ENCODE measurements at places on chromosomes 6 and 20. TPM values are rescaled to one million over a fixed set of nuclear protein-coding genes. Genes with fewer than 3 reads are reported as not detected.

ZSWIM3 gene
- 4.8 TPM for total RNA-seq

RAB44 gene
- not detected for total RNA-seq

GRCh38 chr6:169960003-169960344 lies 208.6 kb downstream of the ERMARD start:
- no peak for DNase-seq

- no peak for DNase-seq
Observed at GRCh38 chr6:72724545-72724944, 102.7 kb downstream of the KCNQ5 start.

GRCh38 chr20:12737900-12738299 lies 270.9 kb upstream of the SPTLC3 start:
- DNase-seq, result no peak

DNA sequence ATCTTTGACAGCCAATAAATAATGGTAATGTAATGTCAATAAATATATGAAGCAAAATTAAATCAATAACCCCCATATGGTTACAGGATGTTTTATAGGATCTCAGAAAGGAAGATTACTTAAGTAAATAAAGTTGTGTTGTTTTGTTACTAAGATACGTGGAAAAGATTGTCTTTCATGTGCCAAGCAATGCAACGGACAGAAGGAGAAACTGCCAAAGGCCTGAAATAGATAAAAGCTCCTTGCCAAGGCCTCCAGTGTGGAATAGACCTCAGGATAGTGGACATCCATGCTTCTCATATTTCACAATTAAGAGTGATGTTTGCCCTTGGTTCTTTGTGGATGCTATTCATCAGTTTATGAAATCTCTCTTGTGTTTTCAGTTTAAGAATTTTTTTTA lies 16.4 kb upstream of the FNDC1 start:
- DNase-seq, result no peak

Measured in A172 (cell line).